Glutamatergic neuron (in vitro differentiated cells): ENCODE measurements at places on chromosomes 6 and 20.
A peak's percentile ranks its signal among the peaks of the same experiment; 100 is the strongest.

GRCh38 chr20:43554369-43554768 is 4.5 kb upstream of the SGK2 start:
- DNase-seq, result no peak

DNA sequence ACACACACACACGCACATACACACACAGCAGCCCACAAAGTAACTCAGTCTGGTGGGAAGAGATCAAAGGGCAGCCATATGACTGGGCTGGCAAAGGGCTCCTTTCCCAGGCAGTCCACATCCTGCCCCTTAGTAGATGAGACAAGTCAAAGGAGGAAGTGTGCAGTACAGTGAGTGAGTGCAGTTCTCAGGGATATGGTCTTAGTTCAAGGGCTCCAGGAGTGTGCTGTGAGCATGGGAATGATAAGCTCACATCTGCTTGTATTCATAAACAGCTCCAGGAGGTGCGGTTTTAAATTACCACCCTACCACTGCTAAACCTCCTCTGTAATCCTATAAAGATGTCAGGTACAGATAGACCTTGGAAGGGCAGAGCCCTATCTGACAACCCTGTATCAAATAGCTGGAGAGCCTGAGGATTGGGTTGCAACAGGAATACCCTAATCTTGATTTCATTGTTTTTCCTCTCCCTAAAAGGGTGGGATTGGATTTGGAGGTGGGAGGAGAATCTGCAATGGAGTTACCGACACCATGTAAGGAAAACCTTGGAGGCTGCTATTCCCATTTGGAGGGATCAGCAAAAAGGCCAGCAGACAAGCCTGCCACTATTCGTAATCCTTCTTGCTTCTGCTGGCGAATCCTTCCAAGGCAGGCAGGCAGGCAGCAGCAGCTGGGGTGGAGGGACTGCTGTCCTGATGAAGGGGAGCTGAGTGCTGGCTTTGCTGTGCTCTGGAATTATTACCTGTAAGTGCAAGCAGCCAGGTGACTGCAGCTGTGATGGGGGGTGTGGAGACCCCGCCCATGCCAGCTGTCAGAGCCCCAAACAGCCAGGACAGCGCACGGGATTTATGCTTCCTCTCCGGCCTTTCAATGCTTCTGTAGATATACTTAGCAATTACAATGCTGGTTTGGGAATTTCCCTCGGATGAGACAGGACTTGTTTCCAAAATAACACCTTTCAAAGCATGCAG is 342.7 kb downstream of the PRL start:
- peak; percentile 50 for DNase-seq

DNA sequence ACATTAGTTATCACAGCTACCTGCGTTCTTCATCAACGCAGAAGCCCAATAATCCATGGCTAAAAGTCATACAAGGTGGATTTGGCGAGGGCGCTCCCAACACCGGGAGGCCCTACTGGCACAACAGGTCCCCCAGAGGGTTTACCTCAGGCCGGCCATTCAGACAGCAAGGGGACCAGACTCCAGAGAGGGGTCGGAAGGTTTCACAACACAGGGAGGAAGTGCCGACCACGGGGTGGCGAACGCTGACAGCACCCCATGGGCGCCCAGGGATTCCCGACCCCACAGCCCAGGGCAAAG is 1515.9 kb upstream of the DEFB115 start:
- DNase-seq, result no peak

GRCh38 chr6:35370124-35370741 is 27.9 kb downstream of the PPARD start:
- DNase-seq, result no peak

DNA sequence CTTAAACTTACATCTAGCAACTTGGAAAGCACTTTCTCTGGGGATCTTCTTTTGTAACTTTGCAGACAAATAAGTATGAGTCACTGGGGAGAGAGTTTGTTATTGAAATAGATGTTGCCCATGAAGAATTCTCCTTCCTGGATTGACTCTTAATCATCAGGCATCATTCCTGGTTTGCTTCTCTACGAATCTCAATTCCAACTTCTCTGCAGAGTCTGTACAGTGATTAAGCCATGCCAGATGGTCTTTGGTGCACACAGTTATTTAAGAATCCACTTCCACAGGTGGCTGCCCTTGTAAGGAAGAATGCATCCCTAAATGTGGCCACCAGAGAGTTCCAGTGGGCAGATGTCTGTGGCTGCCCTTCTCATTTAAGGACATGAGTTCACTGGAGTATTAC is 25.7 kb downstream of the MYCT1 start:
- DNase-seq, result peak; percentile 32

DNA sequence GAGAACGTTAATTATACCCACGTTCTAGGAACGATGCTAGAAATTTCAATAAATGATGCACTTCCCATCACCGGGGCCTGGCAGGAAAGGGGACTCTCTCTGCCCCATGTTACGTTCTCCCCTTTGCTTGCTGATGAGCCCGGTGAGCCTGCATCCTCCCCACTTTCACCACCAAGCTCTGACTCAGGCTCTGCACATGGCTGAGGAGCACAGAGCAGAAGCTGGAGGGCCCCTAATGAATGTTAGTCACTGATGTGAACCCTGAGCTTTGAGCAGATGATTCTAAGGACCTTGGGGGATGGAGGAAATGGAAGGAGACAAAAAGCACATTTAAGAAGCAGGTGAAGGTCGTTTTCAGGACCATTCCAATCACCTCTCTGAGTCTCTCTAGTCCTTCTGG is 468.2 kb upstream of the ARID1B start:
- DNase-seq, result no peak

DNA sequence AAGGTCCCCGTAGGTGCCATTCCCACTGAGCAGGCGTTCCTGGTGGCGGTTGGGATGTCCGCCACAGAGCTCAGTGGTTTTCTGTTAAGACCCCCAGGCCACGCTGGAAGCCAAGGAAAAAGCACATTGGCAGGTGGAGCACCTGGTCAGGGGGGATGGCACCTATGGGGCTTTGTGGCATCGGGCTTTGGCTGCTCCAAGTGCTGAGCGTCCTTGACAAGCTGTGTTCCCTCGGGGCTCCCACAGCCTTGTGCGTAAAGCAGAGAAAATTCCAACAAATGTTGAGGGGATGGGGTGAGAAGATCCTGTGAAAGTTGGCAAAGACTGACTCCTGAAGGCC is 135.4 kb downstream of the JPH2 start:
- no peak for DNase-seq

DNA sequence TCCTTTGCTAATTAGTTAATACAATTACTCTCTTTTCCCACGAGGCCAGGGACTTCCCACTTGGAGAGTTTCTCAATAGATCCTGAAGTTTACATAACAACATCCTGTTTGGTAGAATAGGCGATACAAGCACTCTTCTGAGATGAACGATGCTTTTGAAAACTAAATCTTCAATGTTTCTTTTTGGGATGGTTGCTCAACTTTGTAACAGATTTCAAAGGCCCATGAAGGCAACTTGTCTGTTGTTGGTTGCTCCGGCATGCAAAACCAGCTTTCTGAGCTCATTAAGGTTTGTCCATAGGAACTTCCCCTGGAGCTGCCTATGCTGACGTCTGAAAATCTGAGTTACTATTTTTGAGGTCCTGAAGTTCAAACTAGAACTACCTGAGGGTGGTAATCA is 25.9 kb upstream of the ROS1 start:
- no peak for DNase-seq

DNA sequence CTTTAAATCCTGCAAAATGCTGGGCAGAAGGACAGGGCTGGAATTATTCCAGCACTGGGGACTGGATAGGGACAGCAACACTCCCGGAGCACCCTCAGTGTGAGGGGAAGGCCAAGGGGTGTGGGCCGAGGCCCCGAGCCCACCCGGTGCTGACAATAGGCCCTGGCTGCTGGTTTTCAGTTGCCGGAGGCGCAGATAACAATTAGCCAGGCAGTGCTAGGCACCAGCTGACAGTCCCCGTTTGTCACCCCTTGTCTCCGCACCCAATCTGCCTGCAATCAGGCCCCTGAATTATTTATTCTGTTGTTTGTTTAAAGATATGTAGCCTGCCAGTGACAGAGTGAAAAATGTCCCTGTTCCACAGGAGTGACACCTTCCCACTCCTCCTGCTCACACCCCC is 120.0 kb downstream of the GRM4 start:
- DNase-seq, result no peak

GRCh38 chr6:11126876-11127275 is 15.4 kb upstream of the ERVFRD-1 start:
- DNase-seq, result no peak

DNA sequence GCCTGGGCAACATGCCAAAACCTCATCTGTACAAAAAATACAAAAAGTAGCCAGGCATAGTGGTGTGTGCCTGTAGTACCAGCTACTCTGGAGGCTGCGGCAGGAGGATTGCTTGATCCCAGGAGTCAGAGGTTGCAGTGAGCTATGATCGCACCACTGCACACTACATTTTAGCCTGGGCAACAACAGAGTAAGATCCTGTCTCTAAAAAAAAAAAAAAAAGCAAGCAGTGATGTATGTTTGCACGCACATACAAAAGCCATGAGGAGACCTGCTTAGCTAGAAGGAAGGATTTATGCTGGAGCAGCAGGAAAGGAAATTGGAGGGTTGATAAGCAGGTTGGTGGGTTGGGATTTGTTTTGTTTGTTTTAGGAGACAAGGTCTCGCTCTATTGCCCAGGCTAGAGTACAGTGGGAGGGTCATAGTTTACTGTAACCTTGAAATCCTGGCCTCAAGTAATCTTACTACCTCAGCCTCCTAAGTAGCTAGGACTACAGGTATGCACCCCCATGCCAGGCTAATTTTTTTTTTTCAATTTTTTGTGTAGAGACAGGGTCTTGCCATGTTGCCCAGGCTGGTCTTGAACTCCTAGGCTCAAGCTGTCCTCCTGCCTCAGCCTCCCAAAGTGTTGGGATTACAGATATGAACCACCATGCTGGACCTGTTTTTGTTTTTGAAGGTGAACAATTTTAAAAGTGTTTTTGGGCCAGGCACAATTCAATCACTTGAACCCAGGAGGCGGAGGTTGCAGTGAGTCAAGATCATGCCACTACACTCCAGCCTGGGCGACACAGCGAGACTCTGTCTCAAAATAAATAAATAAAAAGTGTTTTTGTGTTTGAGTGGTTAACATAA is 4.0 kb downstream of the ZSWIM3 start:
- DNase-seq, result no peak

- DNase-seq, result no peak
Observed at GRCh38 chr20:39533858-39534257, 571.7 kb downstream of the DHX35 start.

DNA sequence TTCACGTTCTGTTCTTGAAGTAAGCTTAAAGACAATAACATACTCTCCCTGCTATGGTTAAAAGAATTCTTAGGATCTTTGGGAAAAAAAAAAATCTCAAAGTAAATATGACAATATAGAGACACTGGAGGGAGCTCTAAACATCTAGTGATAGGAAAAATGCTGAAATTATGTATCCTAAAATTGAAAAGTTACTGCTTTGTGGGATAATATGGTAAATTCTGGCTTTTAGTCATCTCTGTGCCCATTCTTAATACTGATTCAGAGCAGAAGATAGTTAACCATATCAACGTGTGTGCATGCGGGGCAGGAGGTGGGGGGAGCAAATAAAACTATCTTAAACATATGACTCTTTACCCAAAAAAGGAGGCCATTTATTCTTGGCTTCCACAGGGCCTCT is 165.4 kb downstream of the GMPR start:
- no peak for DNase-seq

DNA sequence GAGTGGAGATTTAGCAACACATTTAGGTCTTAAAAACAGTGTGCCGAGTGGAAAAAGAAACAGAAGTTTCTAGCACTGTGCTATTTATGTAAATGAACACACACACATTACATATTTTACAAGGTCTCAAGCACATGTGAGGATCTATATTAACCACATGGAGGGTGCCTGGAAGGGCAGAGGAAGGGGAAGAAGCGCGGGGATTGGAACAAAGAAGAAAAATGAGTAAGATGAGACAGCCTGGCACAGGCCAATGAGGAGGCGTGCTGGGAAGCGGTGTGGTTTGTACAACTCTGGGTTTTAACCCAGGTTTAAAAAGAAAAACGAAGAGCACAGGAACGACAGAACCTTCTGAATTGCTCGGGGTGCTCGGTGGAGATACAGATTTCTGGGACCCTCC is 5.7 kb downstream of the KCNG1 start:
- DNase-seq, result no peak

DNA sequence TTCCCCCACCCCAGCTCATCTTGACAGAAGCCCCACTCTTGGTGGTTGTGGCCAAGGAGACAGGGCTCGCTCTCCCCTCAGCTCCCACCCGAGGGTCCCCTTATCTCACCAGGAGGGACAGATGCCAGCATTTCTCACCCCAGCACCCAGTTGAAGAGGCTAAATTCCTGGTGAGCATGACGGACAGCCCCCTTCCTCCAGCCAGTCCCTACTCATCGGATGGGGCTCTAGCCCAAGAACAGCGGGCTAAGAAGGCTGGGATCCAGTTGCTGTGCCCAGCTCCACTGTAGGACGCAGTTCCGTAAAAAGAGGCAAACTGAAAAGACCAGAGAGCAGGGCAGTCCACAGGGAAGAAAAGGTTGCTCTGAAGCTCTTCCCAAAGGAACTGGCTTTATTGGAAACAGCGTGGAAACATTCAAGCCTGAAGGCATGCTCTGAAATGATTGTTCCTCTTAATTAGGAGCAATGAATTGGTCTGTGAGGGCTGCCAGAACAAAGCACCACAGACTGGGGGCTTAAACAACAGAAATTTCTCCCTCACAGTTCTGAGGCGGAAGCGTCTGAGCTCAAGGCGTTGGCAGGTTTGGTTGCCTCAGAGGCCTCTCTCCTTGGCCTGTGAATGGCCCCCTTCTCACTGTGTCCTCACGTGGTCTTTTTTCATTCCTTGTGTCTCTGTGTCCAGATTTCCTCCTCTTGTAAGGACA is 17.9 kb upstream of the KIF25 start:
- DNase-seq, result no peak

DNA sequence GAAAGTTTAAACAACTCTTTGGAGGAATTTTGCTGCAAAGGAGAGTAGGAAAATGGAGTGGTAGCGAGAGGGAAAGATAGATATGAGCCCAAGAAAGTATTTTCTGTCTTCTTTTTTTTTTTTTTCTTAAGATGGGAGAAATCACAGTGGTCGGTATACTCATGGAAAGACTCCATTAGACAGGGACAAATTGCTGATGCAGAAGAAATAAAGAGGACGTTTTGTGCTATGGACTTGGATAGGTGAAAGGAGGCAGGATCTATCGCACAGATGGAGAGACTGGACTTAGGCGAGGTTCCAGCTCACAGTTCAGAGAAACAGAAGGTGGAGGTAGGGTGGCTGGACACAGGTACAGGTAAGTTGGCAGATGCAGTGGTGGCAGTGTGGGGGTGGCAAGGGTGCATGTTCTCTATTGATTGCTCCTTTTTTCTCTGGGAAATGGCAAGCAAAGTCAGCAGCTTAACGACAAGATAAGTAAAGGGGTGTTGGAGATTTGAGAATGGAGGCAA is 44.2 kb upstream of the ARMC2 start:
- no peak for DNase-seq

GRCh38 chr6:130018744-130019325 is 454 bp downstream of the L3MBTL3 start:
- DNase-seq, result peak; percentile 32

- DNase-seq, result no peak
Observed at GRCh38 chr6:125814481-125814880, 23.7 kb downstream of the NCOA7 start.

DNA sequence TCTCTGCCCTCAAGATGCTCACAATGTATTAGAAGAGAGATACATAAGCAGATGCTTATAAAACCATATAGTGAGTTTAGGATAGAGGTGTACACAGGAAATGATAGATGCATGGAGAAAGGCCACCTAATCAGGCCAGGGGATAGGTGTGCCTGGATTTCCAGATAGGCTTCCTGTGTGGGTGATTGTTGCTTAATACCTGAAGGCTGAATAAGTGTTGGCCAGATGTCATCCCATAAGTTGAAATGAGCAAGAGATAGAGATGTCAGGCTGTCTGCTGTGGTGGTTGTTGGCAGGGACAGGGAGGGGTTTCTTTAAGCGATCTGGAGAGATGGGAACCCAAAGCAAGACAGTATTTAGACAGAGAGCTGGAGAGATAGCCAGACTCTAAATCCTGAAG is 109.8 kb upstream of the SGK1 start:
- no peak for DNase-seq
